ENCODE measurements at places on chromosomes 2 and 18.

DNA sequence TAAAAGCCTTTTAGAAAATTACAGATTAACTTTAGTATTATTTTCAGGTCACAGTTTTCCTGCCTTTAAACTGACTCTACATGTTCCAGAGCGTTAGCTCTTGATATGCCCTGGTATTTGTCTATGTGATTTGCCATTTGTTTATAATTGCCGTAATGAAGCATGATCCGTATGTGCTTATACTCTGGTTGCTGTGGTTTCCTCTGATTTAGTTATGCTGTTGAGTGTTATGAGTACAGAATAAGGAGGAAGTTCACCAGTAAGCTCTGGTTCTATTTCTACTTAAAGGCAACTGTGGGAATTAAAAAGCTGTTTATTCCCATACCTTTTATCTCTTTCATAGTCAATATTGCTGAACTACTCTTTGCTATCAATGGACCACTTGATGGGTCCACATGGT, 123.5 kb downstream of the OSBPL6 start:
- DNase-seq = no peak
- H3K36me3 ChIP-seq = no peaks in the 10 kb centered on the region
- no peak overlapping the region for H3K4me3 ChIP-seq
- no peaks in the 10 kb centered on the region for H3K4me1 ChIP-seq

- H3K4me1 ChIP-seq = no peaks in the 10 kb centered on the region
- H3K27me3 ChIP-seq = peaks cover 8% of the 10 kb centered on the region
- H3K36me3 ChIP-seq = no peaks in the 10 kb centered on the region
- H3K4me3 ChIP-seq = no peak within 1 kb of the TSS
These were observed at the start of gene NETO1 for GRCh38 chr18:72867746-72868584. NETO1 (minus strand) TSS chr18:72867987; CDS start chr18:72867291, 696 bp downstream.

DNA sequence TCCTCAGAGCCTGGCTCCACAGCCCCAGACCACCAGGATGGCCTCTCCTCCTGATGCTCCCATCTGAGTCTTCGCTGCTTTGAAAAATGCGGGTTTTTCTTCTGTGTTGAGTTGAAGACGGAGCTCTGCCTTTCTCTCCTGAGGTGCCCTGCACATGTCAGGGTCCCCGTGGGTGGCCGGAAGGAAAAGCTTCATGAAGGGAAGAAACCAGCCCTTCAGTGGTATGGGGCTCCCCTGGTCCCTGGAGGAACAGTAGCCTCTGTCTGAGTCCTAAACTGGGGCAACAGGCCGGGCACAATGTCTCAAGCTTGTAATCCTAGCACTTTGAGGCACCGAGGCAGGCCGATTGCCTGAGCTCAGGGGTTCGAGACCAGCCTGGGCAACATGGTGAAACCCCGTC, 54.7 kb upstream of the CAB39 start:
- no peak overlapping the region for H3K4me3 ChIP-seq
- DNase-seq = no peak
- H3K36me3 ChIP-seq = peaks cover 4% of the 10 kb centered on the region
- H3K27ac ChIP-seq = peak overlapping the region; percentile 87

DNA sequence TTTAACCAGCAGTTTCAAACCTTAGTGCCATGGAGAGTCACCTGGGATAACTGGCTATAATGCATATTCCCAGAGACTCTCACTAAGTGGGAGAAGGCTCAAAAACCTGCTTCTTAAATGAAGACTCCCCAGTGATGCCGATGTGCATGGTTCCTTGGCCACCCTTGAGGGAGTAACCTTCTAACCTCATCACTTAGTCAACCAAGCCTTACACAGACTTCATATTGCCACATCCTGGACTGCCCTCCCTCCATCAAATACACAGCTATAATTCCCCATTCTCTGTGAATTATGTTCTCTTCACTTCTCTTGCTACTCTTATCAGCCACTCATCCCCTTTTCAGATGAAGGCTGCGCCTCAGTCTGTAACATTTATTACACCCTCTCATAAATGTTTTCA, 462.9 kb upstream of the RGPD4 start:
- DNase-seq = no peak
- no peaks in the 10 kb centered on the region for H3K36me3 ChIP-seq
- H3K4me1 ChIP-seq = no peaks in the 10 kb centered on the region
- H3K4me3 ChIP-seq = no peak overlapping the region
- H3K27ac ChIP-seq = no peak overlapping the region
- no peaks in the 10 kb centered on the region for H3K27me3 ChIP-seq

GRCh38 chr2:12556762-12557161, 160.0 kb upstream of the TRIB2 start:
- DNase-seq = no peak
- H3K36me3 ChIP-seq = no peaks in the 10 kb centered on the region
- no peaks in the 10 kb centered on the region for H3K27me3 ChIP-seq
- peak overlapping the region; percentile 25 for H3K4me3 ChIP-seq
- H3K27ac ChIP-seq = peak overlapping the region; percentile 7
- H3K4me1 ChIP-seq = peaks cover 20% of the 10 kb centered on the region

GRCh38 chr2:33166287-33166881, 219.6 kb downstream of the LTBP1 start:
- no peak overlapping the region for H3K27ac ChIP-seq
- H3K27me3 ChIP-seq = no peaks in the 10 kb centered on the region
- no peaks in the 10 kb centered on the region for H3K4me1 ChIP-seq
- no peak overlapping the region for H3K4me3 ChIP-seq
- DNase-seq = no peak
- H3K36me3 ChIP-seq = no peaks in the 10 kb centered on the region

GRCh38 chr2:24683408-24683807, 109.8 kb downstream of the PTRHD1 start:
- H3K4me1 ChIP-seq = peaks cover 5% of the 10 kb centered on the region
- H3K4me3 ChIP-seq = no peak overlapping the region
- peaks cover 9% of the 10 kb centered on the region for H3K36me3 ChIP-seq

GRCh38 chr2:45046786-45047185, 37.5 kb upstream of the SIX2 start:
- no peak overlapping the region for H3K27ac ChIP-seq
- no peak for DNase-seq

- H3K36me3 ChIP-seq = no peaks in the 10 kb centered on the region
- H3K27me3 ChIP-seq = no peaks in the 10 kb centered on the region
These were observed 66.6 kb upstream of the ZNF397 start for GRCh38 chr18:35174093-35174731.

DNA sequence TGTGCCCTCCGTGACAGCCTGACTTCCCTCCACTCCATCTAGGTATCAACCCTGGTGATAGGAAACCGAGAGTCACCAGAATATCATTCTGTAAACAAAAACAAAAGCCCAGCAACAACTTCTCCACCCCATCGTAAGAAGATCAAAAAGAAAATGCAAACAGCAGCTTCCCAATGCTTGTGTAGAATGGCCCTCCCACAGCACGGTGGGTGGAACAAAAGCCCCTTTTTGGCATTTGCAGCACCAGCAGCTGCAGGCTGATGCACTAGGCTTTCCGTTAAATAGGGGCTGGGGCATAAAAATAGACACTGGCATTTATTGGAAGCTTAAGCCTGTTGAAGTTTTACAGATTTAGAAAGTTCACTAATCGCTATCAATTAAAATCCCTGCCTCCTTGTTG, 513.0 kb downstream of the GALR1 start:
- no peak for DNase-seq
- H3K27me3 ChIP-seq = peaks cover 23% of the 10 kb centered on the region
- no peak overlapping the region for H3K27ac ChIP-seq
- peaks cover 3% of the 10 kb centered on the region for H3K4me1 ChIP-seq

DNA sequence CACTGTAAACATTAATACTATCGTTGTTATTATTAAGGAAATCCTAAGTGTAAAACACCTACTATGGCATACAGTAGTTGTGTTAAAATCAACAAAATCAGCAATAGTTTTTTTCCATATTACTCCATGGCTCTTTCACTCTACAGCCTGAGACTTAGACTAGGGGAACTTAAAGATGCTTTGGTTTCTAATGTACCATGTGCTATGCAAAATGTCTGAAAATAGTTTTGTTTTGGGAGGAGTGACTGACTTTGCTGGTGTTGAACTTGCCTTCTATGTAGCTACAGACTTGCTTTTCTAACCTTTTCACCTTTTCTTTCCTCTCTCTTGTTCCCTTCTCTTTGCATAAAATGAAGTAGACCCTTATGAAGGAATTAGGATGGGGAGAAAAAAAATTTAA, 159.0 kb upstream of the CCDC195 start:
- H3K27me3 ChIP-seq = no peaks in the 10 kb centered on the region
- H3K4me1 ChIP-seq = peaks cover 2% of the 10 kb centered on the region
- no peak overlapping the region for H3K27ac ChIP-seq
- H3K36me3 ChIP-seq = peaks cover 78% of the 10 kb centered on the region
- H3K4me3 ChIP-seq = no peak overlapping the region

GRCh38 chr2:71807581-71808451, 339.8 kb downstream of the CYP26B1 start:
- H3K4me3 ChIP-seq = no peak overlapping the region
- H3K36me3 ChIP-seq = no peaks in the 10 kb centered on the region
- peaks cover under 1% of the 10 kb centered on the region for H3K27me3 ChIP-seq

DNA sequence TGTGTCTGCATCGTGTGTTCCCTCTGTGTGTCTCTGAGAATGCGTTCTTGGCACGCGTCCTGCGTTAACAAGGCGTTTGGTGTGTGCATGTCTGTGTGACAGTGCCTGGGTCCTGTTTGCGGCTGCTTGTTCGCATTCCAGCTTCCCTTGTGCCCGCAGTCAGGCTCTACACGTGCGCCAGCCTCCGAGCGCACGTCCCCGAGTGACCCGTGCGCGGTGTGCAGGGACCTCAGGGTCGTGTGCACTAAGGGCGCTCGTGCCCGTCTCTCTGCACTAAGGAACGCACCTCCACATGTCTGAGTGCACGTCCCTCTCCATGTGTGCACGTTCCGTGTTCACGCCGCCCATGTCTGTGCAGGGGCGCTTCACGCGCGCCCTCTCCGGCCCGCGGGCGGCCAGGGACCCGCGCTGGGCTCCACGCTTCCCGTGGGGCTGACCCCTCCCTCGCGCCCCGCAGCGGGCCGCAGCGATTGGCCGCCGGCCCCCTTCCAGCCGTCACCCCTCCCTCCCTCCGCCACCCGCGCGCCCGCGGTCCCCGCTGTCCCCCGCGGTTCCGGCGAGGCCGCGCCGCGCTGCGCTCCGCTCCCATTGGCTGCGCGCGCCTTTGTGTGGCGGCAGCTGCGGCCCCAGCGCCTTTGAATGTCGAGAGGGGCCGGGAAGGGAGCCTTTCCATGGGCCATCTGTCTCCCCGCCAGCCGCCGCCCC, 229.4 kb downstream of the HAUS1 start:
- H3K27me3 ChIP-seq = peaks cover 55% of the 10 kb centered on the region
- DNase-seq = peak; percentile 16
- H3K4me1 ChIP-seq = peaks cover 24% of the 10 kb centered on the region
- no peak overlapping the region for H3K27ac ChIP-seq

DNA sequence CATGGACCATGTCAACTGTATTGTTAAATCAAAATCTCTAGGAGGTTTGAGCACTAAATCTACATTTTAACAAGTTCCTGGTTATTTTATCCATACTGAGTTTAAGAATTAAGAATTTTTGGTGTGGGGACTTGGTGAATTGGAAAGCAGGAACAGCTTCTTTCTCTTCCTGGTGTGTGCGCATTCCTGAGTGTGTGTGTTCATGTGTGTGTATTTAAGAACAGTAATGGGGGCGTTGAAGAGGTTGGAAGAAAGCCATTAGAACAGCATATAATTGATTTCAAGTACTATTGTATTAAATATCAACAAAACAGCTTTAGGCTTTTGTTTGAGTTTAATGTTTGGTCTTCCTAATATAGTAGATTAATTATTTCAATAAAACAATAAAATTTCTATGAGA, 801.3 kb upstream of the ID2 start:
- H3K27ac ChIP-seq = no peak overlapping the region
- no peaks in the 10 kb centered on the region for H3K36me3 ChIP-seq
- peaks cover 10% of the 10 kb centered on the region for H3K27me3 ChIP-seq

- no peak for DNase-seq
- no peak overlapping the region for H3K27ac ChIP-seq
- H3K4me3 ChIP-seq = no peak overlapping the region
- H3K4me1 ChIP-seq = no peaks in the 10 kb centered on the region
- no peaks in the 10 kb centered on the region for H3K36me3 ChIP-seq
These were observed 52.9 kb downstream of the CRACDL start for GRCh38 chr2:98882971-98883779.

GRCh38 chr2:201575971-201576370, 67.3 kb downstream of the TMEM237 start:
- no peaks in the 10 kb centered on the region for H3K36me3 ChIP-seq
- H3K4me3 ChIP-seq = no peak overlapping the region
- H3K27me3 ChIP-seq = peaks cover 17% of the 10 kb centered on the region
- no peak overlapping the region for H3K27ac ChIP-seq
- no peak for DNase-seq
- no peaks in the 10 kb centered on the region for H3K4me1 ChIP-seq

GRCh38 chr18:63216516-63217311, 102.9 kb downstream of the BCL2 start:
- peak; percentile 30 for DNase-seq
- H3K4me1 ChIP-seq = peaks cover 72% of the 10 kb centered on the region
- H3K4me3 ChIP-seq = peak overlapping the region; percentile 80
- H3K36me3 ChIP-seq = peaks cover 7% of the 10 kb centered on the region

DNA sequence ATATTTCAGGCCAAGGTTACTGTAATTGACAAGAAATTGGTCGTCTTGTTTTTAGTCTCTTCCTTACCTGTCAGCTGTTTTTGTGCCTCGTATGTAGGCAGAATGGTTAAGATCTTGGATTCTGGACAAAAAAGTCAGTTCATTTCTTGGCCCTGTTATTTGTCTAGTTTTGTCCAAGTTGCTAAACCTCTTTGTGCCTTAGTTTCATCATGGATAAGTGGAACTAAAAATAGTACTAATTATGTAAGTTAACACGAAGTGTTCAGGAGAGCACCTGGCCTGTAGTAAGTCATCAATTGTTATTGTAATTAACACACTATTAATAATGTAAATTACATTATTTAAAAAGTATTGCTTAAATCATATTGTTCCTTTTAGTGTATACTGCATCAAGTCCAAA, 148.0 kb downstream of the PARD3B start:
- no peak overlapping the region for H3K27ac ChIP-seq
- DNase-seq = no peak
- no peak overlapping the region for H3K4me3 ChIP-seq

GRCh38 chr18:55844382-55844781, 256.4 kb upstream of the TCF4 start:
- no peaks in the 10 kb centered on the region for H3K36me3 ChIP-seq
- H3K27me3 ChIP-seq = no peaks in the 10 kb centered on the region
- no peak overlapping the region for H3K27ac ChIP-seq
- H3K4me1 ChIP-seq = no peaks in the 10 kb centered on the region
- no peak for DNase-seq

GRCh38 chr2:16635791-16636699, 29.6 kb downstream of the CYRIA start:
- peaks cover 18% of the 10 kb centered on the region for H3K4me1 ChIP-seq
- no peak overlapping the region for H3K4me3 ChIP-seq
- no peak overlapping the region for H3K27ac ChIP-seq
- DNase-seq = no peak

DNA sequence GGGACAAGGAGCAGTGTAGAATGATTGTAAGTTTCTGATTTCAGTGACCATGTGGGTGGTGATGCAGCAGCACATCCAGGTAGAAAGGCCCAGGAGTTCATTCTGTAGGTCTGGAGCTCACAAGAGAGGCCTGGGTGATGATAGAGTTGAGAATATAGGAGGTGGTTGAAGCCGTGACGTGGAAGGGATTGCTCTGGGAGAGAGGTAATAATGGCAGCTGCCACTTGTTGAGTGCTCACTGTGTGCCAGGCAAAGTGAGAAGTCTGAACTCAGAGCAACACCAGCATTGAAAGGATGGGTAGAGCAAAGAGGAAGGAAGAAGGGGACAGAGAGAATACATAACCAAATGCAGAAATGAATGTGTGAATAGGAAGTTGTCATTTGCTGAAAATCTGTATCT, 3.3 kb downstream of the TTLL4 start:
- H3K27ac ChIP-seq = no peak overlapping the region
- no peak overlapping the region for H3K4me3 ChIP-seq
- DNase-seq = no peak
- no peaks in the 10 kb centered on the region for H3K27me3 ChIP-seq
- peaks cover 14% of the 10 kb centered on the region for H3K4me1 ChIP-seq

GRCh38 chr2:236527159-236527630, 42.4 kb upstream of the ACKR3 start:
- no peak overlapping the region for H3K4me3 ChIP-seq
- H3K27ac ChIP-seq = no peak overlapping the region
- H3K27me3 ChIP-seq = peaks cover 24% of the 10 kb centered on the region
- H3K4me1 ChIP-seq = no peaks in the 10 kb centered on the region

Measured in effector memory CD8-positive, alpha-beta T cell (primary cell).